ENCODE measurements at places on chromosomes 13 and 19.
A peak's percentile ranks its signal among the peaks of the same experiment; 100 is the strongest.

GRCh38 chr13:111304041-111304544 lies 16.3 kb upstream of the TEX29 start:
- no peak for DNase-seq

DNA sequence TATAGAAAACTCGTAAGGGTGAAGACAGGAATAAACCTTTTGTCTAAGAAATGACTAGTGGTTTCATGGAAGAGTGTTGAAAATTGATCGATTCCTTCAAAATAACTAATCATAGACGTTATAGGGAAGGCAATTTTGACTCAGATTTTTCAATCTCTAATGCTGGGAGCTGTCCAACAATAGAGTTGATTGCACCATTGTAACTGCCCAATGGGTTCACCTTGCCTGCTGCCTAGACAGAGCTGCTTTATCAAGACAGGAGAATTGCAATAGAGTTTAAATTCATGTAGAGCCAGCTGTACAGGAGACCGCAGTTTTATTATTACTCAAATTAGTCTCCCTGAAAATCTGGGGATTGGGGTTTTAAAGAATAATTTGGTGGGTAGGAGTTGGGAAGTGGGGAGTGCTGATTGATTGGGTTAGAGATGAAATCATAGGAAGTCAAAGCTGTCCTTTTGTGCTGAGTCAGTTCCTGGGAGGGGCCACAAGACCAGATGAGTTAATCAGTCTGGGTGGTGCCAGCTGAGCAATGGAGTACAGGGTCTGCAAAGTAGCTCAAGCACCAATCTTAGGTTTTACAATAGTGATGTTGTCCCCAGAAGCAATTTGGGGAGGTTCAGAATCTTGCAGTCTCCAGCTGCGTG lies 16.8 kb upstream of the ADGRE2 start:
- no peak for DNase-seq

- DNase-seq, result no peak
Measured at GRCh38 chr13:60047918-60048317, 115.8 kb downstream of the DIAPH3 start.

DNA sequence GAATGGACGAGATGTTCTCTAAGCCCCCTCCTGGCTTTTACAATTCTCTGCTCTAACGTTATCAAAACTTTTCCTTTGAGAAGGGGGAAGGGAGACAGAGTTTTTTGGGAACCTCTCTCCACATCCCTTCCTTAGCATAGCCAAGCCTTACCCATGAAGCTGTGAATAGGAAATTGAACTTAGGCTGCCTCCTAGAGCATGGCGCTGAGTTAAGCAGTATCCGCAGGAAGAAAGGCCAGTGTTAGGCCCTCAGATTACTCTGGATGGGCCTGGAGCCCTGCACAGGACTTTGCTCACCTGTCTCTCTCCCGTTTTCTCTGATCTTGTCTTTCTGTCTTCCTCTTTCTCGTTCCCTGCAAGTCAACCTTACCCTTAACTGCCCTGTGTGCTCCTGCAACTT lies 39.6 kb downstream of the CYP2B6 start:
- no peak for DNase-seq

GRCh38 chr13:79003989-79004898 lies 345.3 kb upstream of the OBI1 start:
- no peak for DNase-seq

DNA sequence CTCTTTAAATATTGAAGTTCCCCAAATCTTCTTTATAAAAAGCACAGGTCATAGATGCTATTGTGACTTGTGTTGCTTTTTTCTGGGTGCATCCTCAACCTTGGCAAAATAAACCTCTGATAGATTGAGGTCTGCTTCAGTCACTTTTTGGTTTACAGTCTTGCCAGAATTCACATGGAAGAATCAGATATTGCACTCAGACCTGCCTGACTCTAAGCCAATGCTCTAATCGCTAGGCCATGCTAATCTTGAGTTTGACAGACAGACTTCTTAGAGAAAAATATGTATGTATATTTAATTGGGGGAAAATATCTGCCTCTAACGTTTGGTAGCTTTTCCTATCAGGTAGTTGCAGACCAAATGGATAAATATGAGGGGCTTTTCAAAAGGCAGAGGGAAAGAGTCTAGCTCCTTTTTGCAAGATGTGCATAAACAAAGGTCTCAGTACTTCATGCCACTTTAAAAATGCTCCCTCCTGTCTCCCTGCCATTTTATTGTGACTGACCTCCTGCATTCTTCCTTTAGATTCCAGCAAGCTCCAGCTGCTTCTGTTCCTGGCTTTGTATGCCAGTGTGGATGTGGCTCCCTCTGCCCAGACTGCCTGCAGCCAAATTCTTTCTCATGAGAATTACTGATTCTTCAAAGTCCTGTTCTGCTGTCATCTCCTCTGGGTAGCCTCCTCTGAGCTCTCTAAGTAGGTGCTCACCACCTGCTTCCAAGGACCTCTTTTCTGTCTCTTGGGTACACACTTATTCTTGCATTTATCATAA lies 42.4 kb upstream of the RFC3 start:
- no peak for DNase-seq

GRCh38 chr19:28543244-28543776 lies 669.6 kb downstream of the UQCRFS1 start:
- no peak for DNase-seq

- no peak for DNase-seq
Measured at GRCh38 chr19:15149737-15150136, 42.5 kb downstream of the SYDE1 start.

GRCh38 chr19:15643387-15643786 lies 2.7 kb downstream of the CYP4F3 start:
- DNase-seq, result no peak

DNA sequence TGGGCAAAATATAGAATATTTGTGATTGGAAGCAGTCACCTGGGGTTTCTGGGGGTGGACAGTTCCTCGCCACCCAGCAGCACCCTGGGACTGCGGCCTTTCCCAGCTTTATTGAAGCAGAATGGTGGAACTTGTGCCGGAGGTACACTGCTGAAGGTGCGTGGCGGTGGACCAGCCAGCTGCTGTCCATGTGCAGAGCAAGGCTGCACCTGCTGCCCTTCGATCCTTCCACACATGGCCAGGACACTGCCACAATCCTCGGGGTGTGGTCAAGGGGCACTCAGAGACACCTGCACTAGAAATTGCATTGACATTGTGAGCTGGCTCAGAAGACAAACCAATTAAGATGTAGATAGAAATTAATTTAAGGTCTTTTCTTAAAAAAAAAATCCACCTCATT lies 11.4 kb upstream of the GPI start:
- no peak for DNase-seq

GRCh38 chr19:23872282-23872919 lies 42.3 kb upstream of the ZNF726 start:
- DNase-seq, result no peak

DNA sequence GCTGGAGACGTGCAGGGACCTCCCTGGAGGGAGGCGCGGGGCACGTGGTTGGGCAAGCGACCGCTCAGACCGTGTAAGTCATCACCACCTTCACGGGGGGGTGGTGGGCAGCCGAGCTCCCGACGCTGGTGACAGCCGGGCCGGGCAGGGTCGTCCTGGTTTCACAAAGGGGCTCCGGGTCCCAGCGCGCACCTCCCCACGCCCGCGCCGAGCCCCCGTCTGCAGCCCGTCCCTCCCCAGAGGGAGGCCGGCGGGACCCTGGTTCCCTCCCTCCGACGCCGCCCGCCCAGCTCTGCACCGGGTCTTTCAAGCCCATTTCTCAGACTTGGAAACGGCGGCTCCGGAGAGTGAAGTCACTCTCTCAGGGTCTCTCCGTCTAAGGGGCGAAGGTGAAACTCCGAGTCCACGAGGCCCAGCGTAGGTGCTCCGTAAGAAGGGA lies 729 bp upstream of the ARID3A start:
- no peak for DNase-seq

DNA sequence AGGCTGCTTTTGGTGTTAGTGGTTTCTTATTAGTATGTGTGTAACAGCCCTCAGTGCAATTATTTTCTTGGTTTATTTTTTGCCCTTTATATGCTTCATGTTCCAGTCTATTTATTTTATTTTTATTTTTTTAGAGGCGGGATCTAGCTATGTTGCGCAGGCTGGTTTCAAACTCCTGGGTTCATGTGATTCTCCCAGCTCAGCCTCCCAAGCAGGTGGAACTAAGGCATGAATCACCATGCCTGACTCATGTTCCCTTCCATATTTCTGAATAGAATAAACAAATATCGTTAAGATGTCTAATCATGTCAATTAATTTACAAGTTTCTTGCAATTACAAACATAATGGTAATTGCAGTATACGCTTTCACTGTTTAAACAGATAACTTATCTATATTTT lies 11.7 kb downstream of the SKA3 start:
- no peak for DNase-seq

DNA sequence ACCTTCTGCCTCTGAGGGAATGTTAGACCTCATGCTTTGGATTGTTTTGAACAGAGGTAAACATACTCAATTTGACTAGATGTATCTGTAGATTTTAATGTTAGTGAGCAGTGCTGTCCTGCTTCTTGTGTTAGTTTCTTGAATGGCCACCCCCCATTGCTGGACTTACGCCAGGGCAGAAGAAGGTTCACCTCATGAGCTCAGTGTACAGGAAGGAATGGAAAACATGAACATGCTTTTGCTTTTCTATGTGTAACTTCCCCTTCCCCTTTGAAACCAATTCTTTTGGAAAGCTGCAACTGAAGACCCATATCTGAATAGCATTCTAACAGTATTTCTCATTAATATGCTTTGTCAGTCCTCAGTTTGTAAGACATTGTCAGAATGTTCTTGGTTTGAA lies 32.3 kb downstream of the WASF3 start:
- DNase-seq, result peak; percentile 86

- DNase-seq, result no peak
Measured at GRCh38 chr19:42246922-42247639, 4.7 kb upstream of the GSK3A start.

DNA sequence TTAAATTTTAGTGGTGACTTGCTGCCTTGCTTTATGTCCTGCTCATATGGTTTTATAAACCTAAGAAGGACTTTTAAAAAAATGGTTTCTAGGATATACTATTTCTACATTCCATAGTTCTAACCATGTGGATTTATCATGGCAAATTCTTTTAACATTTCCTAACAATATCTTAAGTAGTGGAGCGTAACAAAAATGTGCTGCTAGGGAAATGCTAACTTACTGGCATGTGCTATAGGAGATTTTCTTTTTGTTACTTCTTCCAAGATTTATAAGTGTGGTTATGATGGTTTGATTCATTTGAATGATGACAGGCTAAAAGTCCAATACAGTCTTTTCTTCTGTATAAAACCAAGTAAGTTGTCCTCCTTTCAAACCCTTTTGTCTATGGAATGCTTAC lies 713.7 kb downstream of the SLITRK1 start:
- no peak for DNase-seq

DNA sequence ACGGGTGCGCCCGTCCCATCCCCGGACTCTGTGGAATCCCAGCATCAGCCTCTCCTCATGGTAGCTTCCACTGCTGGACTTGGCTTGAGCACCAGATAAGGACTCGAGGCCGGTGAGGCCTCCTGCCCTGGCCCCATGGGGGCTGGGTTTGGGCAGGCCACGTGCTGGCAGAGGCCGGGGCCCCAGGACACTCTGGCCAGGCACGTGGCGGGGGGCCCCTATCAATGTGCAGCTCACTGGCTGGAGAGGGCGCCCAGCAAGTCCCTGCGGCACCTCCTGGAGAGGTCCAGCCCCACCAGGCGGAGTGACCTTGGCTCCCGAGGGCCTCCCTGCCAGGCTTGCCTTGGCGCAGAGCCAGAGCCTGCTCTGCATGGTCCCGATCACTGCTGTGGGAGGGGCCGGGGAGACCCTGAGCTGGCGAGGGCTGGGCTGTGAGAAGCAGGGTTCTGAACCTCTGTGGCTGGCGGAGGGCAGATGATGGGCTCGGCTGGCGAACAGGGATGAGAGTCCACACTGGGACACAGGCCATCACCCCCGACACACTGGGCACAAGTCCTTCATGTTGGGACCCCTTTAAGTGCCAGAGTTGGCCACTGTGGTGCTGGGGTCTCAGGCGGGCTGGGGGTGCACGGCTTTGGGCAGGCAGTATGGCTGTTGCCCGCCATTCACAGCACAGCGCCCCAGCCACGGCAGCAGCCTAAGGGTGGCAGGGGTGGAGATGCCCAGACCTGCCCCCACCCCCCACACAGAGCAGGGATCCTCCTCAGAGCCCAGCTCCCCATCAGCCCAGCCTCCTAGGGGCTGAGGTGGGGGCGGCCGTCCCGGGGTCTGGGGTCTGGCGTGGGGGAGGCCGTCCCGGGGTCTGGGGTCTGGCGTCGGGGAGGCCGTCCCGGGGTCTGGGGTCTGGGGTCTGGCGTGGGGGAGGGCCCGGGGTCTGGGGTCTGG lies 19.1 kb downstream of the CEBPG start:
- DNase-seq, result no peak

- DNase-seq, result peak; percentile 45
Measured at GRCh38 chr13:39612023-39612637, 9.1 kb upstream of the LHFPL6 start.

- no peak for DNase-seq
Measured at GRCh38 chr13:27678306-27679040, 56.8 kb downstream of the POLR1D start.

DNA sequence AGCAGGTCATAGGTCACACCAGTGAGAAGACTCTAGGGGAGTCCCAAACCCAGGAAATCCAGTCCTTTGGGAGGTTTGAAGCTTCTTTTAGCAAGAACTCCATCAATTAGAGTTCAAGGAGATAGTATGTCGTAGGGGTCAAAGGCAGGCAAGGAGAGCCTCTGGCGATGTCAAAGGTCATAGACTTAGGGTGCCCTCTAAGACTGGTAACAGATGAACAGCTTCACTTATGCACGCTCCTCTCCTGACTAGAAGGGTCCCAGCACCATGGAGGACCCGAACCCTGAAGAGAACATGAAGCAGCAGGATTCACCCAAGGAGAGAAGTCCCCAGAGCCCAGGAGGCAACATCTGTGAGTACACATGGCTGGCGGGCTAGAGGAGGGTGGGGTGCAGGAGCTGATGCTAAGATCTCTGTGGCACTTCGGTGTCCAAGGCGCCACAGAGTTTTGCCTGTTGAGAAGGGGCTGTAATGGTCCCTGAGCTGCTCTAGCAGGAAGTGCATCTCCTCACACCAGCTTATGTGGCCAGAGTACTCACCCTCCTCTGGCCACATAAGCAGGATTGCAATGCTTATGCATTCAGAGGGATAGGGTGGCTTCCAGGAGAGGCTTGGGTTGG lies 557 bp downstream of the ZNF576 start:
- DNase-seq, result no peak

DNA sequence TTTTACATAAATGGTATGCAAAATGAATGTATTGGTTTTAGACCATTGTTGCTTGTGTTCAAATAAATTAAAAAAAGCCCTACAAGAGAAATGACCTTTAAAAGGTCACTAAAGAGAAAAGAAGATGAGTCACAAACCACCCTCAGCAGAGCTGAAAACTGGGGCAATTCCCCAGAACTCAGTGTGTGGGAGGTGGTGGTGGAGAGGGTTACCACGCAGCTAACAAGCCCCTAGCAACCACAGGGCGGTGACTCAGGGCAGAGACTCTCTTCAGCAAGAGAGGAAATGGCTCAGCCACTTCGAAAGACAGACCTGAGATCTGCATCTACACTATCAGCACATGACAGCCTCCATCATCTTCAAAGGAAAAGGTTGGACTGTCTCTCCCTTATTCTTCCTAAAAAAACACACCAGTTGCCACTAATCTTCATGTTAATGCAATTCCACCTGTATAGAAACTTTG lies 29.4 kb upstream of the NDFIP2 start:
- DNase-seq, result peak; percentile 5

All from pulmonary artery endothelial cell (primary cell).